ENCODE measurements at places on chromosomes 7 and 10.

GRCh38 chr10:93220296-93221170 lies 146.8 kb downstream of the CYP26A1 start:
- no peak for DNase-seq

- DNase-seq: no peak
These were observed 1152.2 kb downstream of the XPNPEP1 start for GRCh38 chr10:108771106-108771505.

DNA sequence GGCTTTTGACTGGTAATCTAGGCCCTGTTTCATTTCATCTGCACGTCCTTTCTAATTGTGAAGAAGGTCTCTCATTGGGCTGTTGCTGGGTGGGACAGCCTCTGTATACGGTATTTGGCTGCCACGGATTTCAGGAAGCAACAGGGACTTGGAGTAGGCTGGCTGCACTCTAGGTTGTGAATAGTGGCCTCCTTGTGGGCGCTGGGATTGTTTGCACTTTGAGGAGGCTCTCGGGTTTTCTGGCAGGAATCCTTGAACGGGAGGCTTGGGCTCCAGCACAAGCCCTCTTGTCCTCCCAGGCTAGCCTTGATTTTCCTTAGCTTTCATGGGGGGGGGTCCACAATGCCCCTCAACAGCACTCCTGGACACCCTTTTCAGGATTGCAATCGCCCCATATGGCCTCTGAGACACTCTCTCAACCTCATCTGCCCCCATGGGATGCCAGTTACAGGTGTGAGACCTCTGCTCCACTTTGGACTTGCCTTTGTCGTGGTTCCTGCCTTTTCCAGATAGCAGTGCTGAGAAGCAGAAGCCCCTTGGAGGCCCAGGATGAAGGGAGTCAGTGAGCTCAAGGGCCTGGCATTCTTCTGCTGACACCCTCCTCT lies 33.9 kb upstream of the ZNF273 start:
- no peak for DNase-seq

GRCh38 chr10:118735294-118735693 lies 19.5 kb downstream of the CACUL1 start:
- no peak for DNase-seq

GRCh38 chr7:77335581-77335980 lies 80.6 kb downstream of the GSAP start:
- DNase-seq: no peak

DNA sequence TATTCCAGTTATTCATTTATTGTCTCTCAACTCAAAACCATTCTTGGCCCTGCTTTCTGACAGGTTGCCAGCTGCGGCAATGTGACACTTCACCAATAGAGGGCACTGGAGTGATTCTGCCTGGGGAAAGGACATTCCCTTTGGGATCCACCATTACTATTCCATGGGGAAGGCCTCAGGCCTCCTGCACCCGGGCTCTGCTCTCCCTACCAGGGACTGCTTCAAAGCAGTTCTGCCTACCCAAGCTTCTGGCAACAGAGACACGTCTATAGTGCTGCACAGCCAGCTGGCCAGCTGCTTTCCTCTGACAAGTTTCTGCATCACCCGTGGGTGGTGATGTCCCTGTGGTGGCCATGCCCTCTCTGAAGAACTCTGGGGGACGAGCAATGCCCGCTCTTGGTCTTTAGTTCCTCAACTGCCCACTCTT lies 163.8 kb downstream of the ELMO1 start:
- DNase-seq: no peak

DNA sequence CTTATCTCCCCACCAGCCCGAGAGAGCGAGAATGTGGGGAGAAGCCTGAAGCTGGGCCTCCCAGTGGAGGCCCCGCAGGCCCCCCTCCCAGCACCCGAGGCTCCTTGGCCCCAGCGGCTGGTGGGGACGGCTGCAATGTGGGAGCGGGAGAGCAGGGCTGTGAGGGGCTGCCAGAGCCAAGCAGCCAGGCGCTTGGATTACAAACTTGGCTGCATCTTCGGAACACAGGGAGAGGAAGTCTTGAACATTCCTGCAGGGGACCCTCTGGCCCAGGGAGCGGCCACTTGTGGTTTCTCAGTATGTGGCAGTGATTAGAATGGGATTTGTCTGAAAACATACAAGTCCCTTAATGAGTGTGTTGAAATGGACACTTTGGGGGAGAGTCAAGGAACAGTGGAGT lies 23.2 kb downstream of the ELN start:
- no peak for DNase-seq

DNA sequence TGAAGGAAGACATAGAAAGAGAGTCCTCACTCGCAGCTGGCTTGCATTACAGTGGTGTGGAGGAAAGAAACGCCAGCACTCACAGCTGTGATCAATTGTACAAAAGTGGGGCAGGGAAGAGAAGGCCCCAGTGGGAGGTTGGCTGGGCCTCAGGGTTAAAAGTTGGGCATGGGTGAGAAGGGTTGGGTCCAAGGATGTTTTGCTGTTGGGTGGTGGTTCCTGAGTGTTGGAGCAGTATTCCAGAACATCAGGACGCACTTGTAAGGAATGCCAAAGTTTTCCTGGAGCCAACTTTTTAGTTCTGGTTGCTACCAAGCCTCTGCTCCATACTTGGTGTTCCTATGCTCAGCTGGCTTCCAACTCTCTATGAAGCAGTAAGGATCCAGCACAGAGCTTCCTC lies 55.4 kb upstream of the MKRN1 start:
- no peak for DNase-seq

- DNase-seq: no peak
These were observed 79.3 kb downstream of the GRID1 start for GRCh38 chr10:86287110-86287793.

- DNase-seq: no peak
These were observed 19.7 kb upstream of the ITGA8 start for GRCh38 chr10:15739254-15739970.

GRCh38 chr10:11551916-11552602 lies 59.4 kb downstream of the USP6NL start:
- DNase-seq: no peak

- DNase-seq: no peak
These were observed 22.7 kb upstream of the PITRM1 start for GRCh38 chr10:3195286-3195685.

GRCh38 chr10:93813507-93814465 lies 56.0 kb downstream of the LGI1 start:
- no peak for DNase-seq

DNA sequence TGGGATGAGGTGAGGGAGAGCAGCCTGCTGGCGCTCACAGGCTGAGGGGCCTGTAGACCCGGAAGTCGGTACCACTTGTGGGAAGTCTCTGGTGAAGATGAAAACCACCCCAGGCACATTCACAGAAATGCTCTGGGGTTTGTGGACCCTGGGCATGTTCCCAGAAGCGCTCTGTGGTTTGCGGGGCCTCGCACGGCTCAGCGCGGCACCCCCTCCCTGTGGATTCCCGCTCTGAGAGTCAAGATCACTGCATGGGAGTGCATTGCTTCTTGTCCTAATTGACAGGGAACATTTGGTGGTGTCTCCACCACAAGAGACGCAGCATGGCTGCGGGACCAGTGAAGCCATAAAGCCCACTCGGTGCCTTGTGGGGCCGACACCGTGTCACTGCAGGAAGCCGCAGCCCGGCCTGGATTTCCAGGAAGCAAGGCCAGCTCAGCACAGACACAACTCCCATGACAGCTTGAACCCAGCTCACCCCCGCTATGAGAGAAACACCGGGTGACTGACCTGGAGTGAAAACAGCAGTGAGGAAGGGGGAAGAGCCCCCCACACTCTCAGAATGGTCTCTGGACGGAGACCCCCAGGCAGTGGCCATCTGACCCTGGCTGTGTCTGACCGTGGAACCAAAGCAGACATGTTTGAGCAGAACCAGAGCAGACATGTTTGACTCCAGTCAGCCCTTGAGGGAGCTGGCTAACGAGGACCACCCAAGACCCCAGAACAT lies 157.2 kb downstream of the PTPRN2 start:
- no peak for DNase-seq

DNA sequence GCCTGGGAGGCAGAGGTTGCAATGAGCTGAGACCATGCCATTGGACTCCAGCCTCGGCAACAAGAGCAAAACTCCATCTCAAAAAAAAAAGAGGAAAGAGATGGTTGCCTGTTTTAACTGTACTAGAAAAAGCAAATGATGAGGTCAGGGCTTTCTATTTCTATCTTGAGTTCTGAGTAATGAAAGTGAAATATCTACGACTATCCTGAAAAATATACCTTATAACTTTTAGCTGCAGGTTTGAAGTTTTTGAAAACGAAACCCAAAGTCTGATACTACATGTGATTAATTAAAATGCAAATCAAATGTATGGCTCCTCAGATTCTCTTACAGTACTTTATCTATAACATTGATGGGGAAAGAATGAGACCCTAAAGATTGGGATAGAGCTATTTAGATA lies 636.2 kb upstream of the LRRN3 start:
- no peak for DNase-seq

DNA sequence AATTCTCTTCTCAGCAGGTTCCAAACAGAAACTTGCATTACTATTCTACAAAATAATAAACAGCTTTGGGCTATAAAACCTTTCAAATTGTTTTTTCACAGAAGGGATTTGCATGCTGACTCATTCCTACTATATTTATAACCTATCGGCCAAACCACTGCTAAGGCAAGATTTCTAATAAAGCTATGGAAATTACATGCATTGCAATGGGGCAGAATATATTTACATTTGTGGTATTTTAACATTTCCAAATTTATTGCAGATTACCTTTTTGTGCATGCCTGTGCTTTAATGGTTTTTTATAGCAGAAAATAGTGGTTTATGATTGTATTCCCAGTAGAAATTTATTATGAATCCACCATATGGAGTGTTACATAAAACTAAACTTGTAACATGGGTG lies 69.0 kb upstream of the NPVF start:
- DNase-seq: no peak

DNA sequence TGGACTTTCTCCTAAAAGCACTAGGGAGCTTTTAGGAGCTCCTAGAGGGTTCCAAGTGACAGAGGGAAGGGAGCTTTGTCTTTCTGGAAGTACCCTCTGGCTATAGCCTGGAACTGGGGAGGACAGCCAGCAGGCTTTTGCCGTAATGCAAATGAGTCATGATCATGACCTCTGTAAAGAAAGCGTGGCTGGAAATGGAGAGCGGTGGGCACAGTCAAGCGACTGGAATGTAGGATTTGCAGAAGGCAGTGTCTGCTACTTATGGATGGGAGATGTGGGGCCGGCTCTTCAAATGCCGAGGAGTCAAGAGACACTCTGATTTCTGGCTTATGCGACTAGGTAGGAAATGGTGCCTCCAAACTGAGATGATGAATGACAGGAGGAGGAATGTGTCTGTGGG lies 34.6 kb upstream of the PLPP4 start:
- no peak for DNase-seq

DNA sequence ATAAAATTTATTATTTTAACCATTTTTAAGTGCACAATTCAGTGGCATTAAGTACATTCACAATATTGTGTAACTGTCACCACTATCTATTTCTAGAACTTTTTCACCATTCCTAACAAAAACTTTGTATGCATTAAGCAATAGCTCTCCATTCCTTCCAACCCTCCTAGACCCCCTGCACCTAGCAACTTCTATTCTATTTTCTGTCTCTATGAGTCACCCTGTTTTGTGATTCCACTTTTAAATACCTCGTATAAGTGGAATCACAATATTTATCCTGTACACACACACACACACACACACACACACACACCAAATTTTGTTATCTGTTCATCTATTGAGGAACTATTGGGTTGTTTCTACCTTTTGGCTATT lies 89.2 kb downstream of the ARID5B start:
- DNase-seq: no peak

DNA sequence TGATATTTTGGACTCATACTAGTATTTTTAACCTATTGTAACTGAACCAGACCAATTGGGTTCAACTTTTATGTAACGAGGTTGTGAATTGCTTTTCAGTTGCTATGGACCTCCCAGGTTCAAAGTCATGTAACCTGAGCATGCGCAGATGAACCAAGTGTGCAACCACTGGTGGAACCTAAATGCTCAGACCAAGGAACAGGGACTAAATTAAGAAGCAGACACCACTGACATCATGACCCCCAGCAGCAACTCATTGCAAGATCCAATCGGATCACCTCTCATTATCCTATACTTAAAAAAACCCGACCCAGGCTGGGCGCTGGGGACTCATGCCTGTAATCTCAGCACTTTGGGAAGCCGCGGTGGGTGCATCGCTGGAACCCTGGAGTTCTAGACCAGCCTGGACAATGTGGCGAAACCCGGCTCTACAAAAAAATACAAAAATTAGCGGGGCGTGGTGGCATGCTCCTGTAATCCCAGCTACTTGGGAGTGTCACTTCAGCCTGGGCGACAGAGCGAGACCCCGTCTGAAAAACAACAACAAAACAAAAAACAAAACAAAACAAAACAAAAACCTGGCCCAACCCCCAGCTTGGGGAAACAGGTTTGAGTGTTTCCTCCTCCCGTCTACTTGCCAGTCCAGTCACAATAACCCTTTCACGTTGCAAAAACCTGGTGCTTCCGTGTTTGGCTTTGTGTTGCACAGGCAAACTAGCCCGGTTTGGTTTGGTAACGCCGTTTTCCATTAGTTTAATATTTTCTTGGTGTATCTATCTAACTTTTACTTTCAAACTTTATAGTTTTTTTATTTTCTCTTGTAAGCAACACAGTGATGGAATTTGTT lies 11.3 kb upstream of the ZNF518A start:
- no peak for DNase-seq

GRCh38 chr7:157009170-157009777 lies 1.2 kb downstream of the MNX1 start:
- DNase-seq: no peak

- no peak for DNase-seq
These were observed 148.3 kb downstream of the SVIL start for GRCh38 chr10:29486433-29486832.

- DNase-seq: no peak
These were observed 614.1 kb upstream of the FZD8 start for GRCh38 chr10:36256166-36256565.

DNA sequence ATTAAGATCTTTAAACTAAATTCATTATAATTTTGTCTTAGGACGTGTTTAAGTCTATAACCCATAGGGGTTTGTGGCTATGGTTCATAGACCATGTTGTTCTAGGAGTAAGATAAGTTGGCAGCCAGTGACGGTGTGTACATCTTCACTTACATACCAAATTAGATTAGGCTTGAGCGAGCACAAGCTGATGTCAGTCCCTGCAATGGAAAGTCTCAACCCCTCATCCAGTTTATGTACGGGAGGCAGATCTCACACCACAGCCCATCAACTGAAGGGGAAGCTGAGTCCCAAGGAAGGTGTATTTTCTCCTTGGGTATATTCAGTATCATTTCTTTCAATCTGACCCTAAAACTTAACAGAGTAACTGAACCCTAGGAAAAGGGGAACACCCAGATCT lies 5.1 kb upstream of the SMC3 start:
- no peak for DNase-seq

DNA sequence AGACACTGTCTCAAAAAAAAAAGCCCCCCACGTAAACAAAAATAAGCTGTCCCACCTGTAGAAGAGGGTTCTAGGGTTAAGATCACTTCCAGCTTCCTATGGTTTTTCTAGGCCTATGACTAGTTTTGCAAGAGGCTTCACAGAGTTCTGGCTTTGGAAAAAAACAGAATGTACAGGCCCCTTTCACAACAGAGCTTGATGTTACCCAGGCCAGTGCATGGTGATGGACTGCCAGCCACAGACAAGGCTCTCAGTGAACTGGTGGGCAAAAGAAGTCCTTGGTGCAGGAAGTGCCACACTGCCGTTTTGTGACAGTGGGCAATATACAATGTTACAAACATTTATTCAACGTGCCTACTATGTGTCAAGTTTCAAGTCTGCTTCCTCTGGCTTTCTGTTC lies 18.3 kb upstream of the EFCAB10 start:
- no peak for DNase-seq

GRCh38 chr10:17682236-17682946 lies 38.4 kb downstream of the STAM start:
- DNase-seq: no peak
